ENCODE measurements at places on chromosomes 2 and 18.

- no peak for DNase-seq
These were observed 81.1 kb downstream of the TRABD2A start for GRCh38 chr2:84799772-84800171.

- DNase-seq: no peak
These were observed 214.9 kb upstream of the CHST9 start for GRCh38 chr18:27400001-27400400.

DNA sequence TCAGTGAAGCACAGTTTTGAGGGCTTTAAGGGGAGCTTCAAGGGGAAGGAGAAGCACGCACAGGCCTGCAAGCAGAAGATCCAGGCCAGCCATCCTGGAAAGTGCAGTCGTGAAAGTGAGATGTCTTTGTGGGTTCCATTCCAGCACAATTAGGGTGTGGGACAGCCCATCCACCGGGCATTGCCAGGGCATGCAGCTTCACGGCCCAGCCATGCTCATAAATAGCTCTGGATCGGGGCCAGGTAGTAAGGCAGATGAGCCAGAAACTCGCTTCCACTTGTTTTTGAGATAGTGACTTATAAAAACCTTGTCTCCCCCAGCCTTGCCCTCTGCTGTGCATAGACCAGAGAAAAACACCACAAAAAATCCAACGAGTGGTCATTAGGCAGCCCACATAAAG is 21.0 kb downstream of the KDSR start:
- DNase-seq: no peak

- no peak for DNase-seq
These were observed 6.1 kb downstream of the FAM124B start for GRCh38 chr2:224395620-224396390.

DNA sequence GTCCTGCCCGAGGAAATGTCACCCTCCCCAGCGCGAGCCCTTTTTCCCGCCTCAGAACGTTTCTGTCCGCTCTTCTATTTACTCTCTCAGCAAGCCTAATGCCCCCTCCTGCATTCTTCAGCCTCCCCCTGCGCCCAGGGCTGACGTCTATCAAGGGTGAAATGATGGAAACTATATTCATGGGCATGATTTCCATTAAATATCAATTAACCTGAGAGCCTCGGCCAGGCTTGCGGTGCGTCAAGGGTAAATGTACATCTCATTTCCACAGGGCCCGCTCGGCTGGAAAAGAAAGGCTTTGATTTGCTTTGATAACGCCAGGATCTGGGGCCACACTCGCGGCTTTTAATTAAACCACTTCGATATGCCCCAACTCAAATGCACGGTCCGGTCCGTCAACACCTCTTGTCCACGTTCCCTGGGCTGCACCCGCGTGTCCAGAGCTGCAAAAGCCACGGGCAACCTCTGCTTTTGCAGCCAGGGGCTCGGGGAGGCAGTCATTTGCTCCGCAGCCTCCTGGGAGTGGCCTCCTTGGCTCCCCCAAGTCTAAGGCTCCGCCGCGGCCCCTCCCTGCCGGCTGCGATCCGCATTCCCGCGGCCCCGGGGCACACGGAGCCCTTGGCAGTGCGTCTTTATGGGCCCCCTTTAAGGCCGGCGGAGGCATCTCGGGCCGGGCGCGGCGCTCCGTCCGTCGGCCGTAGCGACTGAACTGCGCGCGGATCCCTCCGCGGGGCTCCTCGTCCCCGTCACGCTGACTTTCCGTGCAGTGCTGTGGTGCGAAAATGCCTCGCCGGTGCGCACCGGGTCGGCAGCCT is at the start of gene HOXD8:
Gene HOXD8, plus strand, starts transcription at position 724 of the 815 bp plus-strand sequence. CDS start 662 bp downstream, outside the sequence.
- no peak for DNase-seq

DNA sequence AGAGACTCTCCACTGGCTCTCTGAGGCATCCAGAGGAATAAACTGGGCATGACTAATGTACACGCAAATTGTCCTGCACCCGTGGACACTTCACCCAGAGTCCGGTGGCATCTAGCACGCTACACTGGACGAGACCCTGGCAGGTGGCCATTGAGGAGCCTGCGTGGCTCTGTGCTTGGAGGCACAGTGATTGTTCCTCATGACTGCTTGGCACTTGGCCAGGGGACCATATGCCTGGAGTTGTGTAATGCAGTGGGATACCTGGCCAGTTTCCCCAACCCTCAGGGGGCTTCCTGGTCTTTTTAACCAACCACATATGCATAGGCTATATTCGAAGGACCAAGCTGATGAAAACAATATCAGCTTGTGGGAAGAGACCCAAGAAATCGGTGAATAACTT is 66.6 kb downstream of the MTCL1 start:
- DNase-seq: no peak

DNA sequence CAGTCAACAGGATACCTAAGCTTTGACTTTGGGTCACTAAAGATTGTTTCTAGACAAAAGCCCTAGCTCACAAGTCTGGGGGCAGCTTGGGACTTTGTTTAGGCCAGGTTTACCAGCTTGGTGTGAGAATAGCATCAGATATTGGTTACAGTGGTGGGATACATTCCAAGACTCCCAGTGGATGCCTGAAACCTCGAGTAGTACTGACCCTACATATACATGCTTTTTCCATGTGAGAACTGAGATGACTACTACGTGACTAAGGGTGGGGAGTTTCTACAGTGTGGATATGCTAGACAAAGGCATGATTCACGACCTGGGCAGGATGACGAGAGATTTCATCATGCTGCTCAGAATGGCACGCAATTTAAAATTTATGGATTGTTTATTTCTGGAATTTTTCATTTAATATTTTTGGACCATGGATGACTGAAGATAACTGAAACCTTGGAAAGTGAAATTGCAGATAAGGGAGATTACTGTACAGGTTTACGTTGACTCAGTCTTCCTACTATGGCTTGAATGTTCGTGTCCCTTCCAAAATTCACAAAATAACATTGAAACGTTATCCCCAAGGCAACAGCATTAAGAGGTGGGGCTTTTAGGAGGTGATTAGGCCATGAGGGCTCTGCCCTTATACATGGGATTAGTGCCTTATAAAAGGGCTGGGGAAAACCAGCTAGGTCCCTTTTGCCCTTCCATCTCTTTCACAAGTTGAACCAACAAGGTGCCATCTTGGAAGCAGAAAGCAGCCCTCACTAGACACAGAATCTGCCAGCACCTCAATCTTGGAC is 50.2 kb upstream of the CTAGE1 start:
- DNase-seq: no peak

GRCh38 chr2:218387369-218388194 is 5.5 kb downstream of the SLC11A1 start:
- no peak for DNase-seq
